Renal cortical epithelial cell (primary cell): ENCODE measurements at places on chromosomes 12 and 14.

GRCh38 chr12:77133566-77133965, 68.2 kb upstream of the E2F7 start:
- DNase-seq: peak; percentile 64

DNA sequence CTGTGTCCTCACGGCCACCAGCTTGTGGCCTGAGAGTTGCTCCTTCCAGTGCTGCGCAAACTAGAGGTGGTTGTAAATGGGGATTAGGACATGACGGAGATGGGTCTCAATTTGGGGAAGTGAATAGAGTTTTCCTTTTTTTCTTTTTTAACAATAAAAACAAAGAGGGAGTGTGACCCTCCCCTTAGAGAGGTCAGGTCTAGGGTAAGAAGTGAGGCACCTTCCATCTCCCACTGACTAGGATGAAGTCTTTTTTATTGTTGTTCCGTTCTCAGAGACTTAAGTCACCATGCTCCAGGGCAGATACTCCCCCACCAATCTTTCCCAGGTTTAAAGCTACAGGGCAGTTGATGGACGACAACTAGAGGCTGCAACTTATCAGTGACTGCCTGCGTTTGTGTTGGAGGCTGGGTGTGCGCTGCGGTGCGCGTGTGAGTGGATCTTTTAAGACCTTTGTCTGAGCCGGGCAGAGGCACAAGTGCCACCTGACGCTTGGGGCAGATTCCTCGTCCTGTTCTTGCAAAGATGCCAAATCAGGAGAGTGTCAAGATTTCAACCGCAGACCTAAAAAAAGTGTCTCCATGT, 2.1 kb upstream of the GSC start:
- no peak for DNase-seq

- no peak for DNase-seq
Measured at GRCh38 chr14:76500011-76500410, 124.1 kb downstream of the ESRRB start.

- peak; percentile 31 for DNase-seq
Measured at GRCh38 chr12:102769323-102769916, 147.6 kb downstream of the PAH start.

DNA sequence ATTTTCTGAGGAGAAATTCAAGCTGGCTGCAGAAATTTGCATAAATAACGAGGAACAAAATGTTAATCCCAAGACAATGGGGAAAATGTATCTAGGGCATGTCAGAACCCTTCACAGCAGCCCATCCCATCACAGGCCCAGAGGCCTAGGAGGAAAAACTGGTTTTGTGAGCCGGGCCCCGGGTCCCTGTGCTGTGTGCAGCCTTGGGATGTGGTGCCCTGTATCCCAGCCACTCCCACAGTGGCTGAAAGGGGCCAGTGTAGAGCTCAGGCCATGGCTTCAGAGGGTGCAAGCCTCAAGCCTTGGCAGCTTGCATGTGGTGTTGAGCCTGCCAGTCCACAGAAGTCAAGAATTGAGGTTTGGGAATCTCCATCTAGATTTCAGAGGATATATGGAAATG, 57.7 kb downstream of the NPAS3 start:
- DNase-seq: no peak

GRCh38 chr14:74785056-74785613, 22.0 kb downstream of the YLPM1 start:
- no peak for DNase-seq

DNA sequence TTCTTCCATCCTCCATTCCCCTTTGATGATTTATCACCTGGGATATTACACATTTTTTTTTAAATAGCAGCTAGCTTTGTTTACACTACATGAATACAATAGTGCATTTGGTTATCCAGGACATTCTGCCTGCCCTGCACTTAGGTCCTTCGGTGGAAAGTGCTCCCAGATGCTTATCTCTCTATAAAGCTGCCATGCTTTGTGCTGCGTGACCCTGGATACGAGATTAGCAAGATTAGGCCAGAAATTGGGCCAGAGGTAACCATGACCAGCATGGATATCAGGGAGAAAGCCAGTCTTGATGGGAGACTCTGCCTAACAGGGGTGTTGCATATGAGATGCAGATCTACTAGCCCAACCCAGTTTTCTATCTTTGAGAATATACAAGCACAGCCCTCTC, 12.1 kb upstream of the KRT83 start:
- DNase-seq: no peak

DNA sequence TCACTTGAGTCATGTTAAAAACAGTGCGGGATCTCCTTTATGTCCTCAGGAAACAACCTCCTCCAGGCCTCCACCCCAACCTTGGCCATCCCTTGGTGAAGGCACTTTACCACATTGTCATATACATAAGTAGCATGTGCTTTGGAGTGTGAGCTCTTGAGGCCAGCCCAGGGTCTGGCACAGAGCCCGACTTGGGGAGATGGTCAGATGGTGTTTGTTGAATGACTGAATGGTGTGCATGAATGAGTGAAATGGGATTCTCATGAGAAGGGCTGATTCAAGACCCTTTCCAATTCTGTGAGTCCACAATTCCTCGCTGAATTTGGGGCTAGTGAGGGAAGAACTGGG, 52.9 kb upstream of the DLK1 start:
- no peak for DNase-seq

DNA sequence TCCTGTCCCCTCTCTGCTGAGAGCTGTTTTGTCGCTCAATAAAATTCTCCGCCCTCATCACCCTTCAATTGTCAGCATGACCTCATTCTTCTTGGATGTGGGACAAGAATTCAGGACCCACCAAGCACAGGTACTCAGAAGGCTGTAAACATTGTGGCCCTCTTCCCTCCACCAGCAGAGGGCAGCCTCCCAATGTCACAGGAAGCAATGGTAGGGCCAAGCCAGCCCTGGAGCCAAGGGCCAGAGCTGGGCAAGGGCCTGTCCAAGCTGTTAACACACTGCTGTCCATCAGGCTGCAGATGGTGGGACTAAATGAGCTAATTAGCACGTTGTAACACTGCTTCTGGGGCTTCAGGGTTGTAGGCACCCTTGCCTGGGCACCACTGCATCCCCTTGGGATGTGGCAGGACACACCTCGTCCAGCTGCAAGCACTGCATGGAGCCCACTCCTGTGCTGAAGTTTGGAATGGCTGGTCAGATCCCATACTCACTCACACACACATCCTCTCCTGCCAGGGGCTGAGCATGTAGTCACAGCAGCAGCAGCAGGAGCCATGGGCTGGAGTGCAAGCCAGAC, 62.7 kb upstream of the HECTD1 start:
- DNase-seq: no peak

DNA sequence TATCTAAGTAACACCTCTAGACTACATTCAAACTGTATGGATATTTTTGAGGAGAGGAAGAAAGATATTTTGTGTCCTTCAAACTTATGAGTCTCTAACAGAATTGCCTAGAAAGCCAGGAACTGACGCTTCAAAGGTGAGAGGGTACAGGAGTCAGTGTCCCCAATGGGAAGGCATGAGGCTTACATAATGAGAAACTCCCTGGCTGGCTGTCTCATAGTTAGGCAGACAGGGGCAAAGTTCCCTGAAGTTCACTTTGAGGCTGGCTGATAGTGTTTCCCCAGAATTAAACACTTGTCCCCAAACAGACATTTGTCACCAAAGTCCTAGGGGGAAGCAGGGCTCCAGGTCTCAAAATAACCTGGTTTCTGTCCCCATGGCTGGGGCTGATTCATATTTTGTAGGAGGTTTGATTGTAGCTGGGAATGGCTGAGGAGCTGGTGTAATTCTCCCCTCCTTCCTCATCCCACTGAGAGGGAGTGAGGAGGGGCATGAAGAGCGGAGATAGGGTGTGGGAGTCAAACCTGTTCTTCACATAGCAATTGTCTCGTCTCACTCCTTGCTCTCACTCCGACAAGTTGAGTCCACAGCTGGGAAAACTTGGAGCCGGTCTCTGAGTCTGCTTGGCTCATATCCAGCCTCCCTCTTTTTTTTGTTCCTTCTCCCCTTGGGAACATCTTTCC, 56.4 kb upstream of the CISTR start:
- no peak for DNase-seq

GRCh38 chr14:51367600-51367931, 127.5 kb downstream of the TMX1 start:
- DNase-seq: no peak

GRCh38 chr14:69615121-69615495, 3.7 kb downstream of the SUSD6 start:
- DNase-seq: no peak

- DNase-seq: no peak
Measured at GRCh38 chr14:28772613-28773012, 6.0 kb downstream of the FOXG1 start.

DNA sequence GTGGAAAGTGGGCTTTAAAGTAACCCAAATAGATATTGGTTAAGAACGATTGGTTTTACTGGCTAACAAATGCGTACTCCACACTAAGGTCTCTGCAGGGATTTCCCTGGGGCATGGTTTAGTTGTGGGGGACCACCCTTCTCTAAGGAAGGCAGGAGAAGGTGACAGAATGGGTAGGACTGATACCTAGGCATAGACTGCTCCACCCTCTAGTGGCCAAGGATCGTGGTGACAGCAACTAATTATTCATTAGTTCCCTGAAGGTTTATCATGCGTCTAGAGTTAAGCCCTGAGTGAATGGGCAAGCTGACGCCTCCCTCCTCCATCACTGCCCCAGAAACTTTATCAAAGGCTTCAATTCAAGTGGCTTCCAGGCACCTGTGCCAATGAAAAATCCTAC, 9.1 kb downstream of the FAM181A start:
- DNase-seq: peak; percentile 19

DNA sequence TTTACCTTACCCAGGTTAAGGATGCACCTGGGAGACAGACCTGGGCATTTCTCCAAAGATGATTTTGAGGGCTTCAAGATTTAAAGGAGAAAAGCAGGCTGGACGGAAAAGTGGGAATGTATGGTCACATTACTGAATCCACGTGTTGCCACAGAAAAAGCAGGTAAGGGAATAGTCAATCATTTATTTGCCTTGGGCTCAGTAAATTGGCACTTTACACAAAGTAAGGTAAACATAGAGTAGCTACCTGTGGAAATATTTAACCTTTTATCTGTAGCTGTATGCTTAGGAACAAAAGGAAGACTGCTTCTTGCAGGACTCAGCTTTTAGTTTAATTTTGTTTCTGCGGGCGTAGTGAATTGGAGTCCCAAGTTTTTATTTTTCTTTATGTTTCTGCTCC, 153.3 kb downstream of the SLCO1B3 start:
- no peak for DNase-seq

DNA sequence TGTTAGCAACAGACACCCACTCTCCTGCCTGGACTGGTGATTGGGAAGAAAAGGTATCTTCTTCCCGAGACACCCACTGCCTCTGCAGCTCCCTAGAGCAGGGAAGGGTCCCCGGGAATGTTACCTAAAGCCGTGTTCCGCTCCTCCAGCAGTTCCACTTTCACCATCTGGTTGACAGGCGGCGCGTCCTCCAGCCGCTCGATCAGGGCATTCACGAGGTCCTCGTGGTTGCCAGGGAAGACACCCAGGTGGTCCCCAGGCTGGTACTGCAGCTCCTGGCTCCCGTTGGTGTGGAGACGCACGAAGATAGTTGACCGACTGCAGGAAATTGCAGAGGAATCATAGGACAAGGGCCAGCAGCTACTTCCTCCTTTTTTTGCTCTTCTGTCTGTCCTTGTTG, 44.2 kb upstream of the FBXO21 start:
- no peak for DNase-seq

DNA sequence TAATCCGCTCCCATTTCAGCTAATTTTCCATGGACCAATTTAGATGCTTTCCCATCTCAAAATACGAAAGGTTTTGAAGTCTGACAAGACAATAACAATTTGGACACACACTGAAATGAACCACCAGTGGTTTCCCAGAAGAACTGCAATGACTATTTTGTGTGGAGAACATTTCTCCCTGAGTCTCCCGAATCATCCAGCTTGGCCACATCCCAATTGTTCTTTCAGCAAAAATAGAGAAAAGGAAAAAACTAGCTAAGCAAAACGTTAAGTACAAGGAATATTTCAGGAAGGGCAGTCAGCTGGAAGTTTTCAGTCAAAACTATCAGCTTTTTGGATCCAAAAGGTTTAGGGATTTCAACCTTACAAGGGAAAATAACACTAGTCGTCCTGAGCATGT, 390.6 kb downstream of the KCNH5 start:
- no peak for DNase-seq

GRCh38 chr12:897386-897785, 52.1 kb downstream of the RAD52 start:
- DNase-seq: no peak

DNA sequence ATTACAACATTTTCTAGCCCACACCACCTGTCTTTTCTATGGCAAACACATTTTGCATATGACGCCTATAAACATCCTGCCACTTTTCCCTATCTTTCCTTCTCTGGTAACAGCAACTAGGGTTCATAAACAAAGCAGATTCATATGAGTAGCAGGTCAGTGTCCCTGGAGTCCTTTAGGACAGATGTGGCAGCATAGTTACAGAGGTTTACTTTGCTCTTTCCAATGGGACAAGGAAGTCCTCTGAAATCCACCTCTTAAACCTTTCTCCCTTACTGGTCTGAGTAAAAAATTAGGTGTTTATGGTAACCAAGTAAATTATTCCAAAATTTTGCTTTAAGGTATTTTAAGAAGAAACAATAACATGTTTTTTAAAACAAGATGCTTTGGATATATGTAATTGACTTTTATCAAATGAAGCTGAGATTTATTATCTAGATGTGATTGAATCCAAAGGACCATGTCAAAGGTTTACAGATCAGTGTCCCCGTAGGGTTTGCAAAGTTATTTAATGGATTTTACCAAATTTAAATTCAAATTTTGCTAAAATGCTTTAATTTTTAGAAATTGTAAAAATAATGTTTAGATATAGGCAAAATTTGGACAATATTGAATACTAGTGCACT, 79.2 kb upstream of the PAWR start:
- DNase-seq: no peak

DNA sequence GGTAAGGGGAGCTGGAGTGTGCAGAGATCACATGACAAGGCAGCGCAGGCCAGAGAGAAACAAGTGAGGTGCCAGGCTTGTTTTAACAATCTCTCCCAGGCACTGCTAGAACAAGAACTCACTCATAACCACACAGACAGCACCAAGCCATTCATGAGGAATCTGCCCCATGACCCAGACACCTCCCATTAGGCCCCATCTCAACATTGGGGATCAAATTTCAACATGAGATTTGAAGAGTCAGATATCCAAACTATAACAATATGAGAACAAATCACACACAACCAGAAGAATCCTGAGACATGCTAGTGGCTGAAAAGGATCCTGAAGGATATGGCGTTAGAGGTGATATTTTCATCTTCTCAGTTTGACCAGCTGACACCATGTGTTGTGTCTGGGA, 21.9 kb downstream of the OR6J1 start:
- DNase-seq: no peak
